ENCODE measurements at places on chromosomes 2 and 18.

- no peak for DNase-seq
Measured at GRCh38 chr2:219287580-219288265, 8.6 kb downstream of the DNAJB2 start.

DNA sequence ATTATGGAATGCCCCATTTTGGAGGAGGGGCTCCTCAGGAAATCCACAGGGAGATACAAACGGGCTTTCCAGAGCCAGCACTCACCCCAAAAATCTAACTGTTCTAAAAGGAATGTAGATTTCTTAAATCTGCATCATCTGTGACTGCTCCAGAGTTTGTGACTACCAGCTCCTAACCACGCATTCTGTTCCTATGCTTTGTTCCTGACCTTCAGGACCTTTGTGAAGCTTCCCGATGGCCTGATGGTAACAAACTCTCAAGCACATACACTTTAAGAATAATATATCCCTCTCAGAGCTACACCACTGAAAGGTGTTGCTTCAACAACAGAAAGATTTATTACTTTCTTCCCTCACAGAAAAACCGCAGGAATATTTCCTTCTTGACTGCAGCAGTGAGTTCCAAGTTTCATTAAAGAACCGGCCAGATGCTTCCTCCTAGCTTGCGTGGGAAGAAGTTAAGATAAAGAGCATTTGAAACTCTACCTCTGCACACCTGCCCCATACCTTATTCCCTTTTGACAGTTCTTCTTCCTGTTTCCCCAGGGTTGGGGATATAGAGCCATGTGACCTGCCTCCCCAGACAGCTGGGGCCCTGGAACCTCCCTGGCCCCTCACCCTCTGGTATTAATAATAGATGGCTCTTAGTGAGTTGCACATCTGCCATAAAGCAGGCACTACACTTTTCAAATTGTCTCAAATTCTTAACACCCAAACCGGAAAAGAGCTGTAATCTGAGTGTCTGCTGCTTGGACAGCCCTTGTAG lies 40.2 kb upstream of the EML4 start:
- DNase-seq, result no peak

DNA sequence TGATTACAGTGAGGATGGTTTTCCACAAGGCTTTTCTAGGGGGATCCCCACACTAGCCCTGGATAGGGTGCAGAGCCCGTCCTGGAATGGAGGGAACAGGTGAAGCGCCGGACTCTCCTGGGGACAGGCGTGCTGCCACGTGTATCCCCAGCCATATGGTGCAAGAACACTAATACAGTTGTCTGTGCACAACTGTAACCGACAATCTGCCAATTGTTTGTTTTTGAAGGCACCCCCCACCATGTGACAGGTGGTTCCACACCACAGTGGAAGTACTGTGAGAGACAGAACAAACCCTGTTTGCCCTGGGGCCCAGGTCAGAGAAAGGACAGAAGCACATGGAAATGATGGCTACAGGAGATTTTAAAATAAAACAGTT lies 52.9 kb downstream of the MYCN start:
- DNase-seq, result no peak

DNA sequence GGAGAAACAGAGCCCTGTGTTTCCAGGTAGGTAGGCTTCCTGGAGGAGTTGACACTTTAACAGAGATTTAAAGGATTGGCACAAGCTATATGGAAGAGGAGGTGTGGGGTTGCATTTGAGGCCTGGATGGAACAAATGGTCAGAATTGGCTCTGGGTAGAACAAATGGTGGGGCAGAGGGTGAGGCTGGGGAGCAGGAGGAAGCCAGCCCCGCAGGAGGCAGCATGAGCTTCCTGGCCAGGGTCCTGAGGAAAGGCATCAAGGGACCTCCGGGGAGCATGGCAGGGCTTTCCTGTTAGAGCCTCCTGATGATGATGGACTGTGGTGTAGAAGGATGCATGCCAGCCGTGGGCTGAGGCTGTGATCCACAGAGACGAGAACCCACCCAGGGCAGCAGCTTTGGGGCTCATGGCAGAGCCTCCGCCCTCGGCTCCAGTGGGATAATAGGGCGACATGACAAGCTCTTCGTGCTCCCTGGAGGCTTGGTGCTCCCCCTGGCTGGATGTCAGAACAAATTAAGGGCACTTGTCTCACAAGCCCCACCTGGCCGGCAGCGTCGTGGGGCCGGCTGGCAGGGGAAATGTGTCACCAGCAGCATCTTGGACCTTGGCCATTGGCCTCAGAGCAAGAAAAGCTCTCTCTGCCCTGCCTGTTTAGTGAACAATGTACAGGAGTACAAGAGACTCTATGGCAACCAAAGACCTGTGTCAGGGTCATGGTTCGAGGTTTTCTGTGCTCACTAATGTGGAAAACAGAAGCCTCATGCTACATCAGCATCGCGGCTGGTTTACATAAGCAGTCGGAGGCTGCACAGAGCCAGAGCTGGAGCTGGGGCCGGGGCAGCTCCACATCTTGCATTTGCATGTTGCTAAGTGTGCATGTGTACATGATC lies 153.5 kb downstream of the MYCN start:
- no peak for DNase-seq

Data from stimulated activated CD8-positive, alpha-beta memory T cell treated with anti-CD3 and anti-CD28 coated beads, Interleukin-4, amount 100 ng/mL, for 4 hours (primary cell).